Sciatic nerve (tissue), 2 donors: ENCODE measurements at places on chromosomes 1 and 21.

DNA sequence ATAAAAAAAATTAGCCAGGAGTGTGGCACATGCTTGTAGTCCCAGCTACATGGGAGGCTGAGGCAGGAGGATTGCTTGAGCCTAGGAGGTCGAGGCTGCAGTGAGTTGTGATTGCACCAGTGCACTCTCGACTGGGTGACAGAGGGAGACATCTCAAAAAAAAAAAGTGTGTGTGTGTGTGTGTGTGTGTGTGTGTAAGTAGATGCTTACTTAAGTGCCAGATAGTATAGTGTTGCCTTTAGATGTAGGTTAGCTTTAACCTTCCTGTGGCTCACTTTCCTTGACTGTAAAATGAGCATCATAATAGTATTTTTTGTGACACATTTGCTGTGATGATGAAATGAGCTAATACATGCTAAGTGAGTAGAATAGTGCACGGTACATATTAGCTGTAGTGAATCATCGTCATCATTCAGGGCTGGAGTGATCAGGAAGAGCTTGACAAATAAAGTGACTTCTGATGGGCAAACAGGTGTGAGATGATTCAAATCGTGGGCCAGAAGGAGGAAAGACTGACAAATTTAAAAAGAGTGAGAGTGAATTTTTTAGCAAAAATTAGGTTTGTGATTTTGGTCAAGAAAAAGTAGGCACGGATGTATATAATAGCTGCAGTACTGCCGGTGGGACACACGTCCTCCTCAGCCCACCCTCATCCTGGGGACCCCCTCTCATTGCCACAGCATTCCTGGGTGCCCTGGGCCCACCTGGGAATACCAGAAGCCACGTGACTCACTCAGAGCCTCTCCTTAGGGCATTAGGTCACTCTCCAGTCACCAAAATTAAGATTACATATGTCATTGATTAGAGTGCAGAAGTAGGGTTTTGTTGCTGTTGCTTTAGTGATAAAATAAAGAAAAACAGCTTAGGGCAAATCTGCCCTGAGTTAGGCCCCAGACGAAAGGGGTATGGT lies 33.9 kb downstream of the EIF2D start:
- no peak for DNase-seq

- no peak for DNase-seq
Observed at GRCh38 chr1:234437423-234438171, 41.4 kb downstream of the TARBP1 start.

DNA sequence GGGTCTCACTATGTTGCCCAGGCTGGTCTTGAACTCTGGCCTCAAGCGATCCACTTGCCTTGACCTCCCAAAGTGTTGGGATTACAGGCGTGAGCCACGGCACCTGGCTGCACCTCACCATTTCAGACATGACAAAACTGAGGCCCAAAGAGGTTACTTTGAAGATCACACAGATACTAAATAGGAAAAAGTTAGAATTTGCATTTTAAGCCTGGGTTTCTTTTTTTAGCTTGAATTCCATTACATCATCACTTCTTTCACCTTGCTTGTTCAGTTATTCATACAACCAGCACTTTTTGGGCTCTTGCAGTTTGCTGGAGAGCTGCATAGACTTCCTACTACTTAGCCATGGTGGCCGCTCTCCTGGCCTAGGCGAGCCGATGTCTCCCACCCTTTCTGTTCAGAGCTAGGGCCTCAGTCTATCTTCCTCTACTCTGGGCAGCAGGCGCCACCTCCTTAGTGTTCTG lies 16.3 kb upstream of the CD2 start:
- DNase-seq = no peak

- DNase-seq = no peak
Observed at GRCh38 chr1:38820860-38821259, 38.7 kb downstream of the RRAGC start.

- no peak for DNase-seq
Observed at GRCh38 chr1:235910357-235911299, 43.9 kb upstream of the LYST start.

DNA sequence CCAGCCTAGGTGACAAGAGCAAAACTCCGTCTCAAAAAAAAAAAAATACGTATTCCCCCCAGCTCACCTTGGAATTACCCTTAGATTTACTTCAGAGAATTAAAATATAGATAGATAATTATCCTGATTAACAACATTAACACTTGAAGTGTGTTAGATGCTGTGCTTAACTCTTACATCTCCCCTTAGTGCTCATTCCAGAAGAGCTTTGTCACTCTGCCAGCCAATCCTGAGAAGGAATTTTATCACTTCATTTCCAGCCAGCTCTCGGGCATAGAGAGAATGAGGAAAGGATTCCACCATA lies 1.6 kb upstream of the SHC1 start:
- no peak for DNase-seq

- peak; percentile 83 for DNase-seq
Observed at GRCh38 chr1:203475012-203475981, at the start of gene PRELP. PRELP (plus strand) TSS chr1:203475806; CDS start chr1:203483185, 7,379 bp downstream.

DNA sequence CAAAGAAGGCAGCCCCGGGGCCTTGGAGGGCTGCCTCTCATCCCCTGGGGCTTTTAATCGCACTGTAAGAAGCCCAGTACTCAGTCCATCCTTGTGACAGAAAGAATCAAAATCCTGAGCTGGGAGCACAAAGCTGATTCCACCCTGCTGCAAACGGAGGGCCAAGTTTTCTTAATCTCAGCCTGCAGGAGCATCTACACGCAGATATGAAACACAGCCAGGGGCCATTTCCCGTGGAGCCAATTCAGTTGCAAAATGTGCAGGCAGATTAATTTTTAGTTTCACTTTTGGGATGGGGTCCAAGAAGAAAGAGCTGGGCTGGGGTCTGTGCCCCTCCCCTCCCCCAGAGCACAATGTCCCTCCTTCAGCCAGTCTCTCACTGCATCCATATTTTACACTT lies 4.4 kb downstream of the LYPD8 start:
- DNase-seq = no peak

GRCh38 chr21:39781331-39781730 lies 36.3 kb downstream of the IGSF5 start:
- no peak for DNase-seq
